Left cardiac atrium (tissue), 4 donors: ENCODE measurements at places on chromosomes 2 and 18.

- no peak for DNase-seq
Observed at GRCh38 chr2:200367155-200367554, 60.7 kb downstream of the SPATS2L start.

DNA sequence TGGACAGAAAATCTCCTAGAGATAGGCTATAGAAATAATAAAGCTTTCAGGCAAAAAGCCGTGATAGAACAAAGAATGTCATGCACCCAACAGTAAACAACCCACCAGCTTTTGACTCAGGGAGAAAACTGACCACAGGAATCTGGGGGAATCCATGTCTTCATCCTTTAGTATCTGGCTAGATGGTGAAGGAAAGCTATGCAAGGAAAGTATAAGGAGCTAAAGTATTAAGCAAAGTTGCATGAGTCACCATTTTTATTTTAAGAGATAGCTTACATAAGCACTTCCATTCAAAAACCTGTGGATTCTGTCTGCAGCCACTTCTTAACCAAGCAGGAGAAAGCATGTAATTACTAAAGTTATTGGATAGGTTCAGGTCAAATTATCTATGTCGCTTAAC, 363.8 kb downstream of the LRP1B start:
- DNase-seq = no peak

DNA sequence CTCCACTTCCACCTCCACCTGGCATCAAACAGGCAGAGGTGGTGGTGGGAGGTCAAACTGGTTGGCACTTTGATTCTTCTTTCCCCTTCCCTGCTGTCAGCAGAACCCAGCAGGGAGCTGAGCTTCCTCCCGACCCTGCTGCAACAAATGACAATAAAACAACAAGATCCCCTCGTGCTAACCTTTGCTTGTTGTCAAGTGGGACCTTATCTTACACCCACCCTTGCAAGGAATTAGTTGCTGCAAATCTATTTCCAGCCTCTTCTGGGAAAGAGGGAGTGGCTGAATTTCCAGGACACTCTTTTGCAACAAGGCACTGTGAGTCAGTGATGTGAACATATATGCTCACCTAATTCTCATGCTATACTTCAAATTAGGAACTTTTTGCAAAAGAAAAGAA, 655.1 kb downstream of the DSC3 start:
- DNase-seq = no peak

DNA sequence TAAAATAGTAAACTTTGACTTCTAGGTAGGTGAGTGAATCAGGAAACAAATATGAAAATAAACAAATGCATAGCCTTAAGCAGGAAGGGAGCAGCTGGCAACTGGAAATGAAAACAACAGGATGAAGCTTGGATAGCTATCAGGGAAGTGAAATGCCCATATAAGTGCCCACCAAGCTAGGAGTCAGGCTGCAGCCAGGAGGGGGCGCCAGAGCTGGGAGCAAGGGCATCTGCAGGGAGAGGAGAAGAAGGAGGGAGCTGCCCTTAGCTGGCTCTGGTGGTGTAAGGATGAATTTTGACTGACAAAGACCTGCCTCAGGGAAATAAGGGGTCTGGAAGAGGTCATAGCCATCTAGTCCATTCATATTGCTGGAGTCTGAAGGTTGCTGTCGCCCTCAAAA, 298.3 kb downstream of the TDRD15 start:
- no peak for DNase-seq
